Right cardiac atrium (tissue), 5 donors: ENCODE measurements at places on chromosomes 6 and 20. TPM values are rescaled to one million over a fixed set of nuclear protein-coding genes. Genes with fewer than 3 reads are reported as not detected.

GRCh38 chr6:32622545-32623401 lies 14.4 kb upstream of the HLA-DQA1 start:
- no peak for DNase-seq

GRCh38 chr20:60249436-60249835 lies 291.2 kb downstream of the CDH26 start:
- no peak for DNase-seq

- DNase-seq: peak; percentile 89
Observed at GRCh38 chr20:44733341-44734069, 12.2 kb upstream of the KCNK15 start.

- no peak for DNase-seq
Observed at GRCh38 chr6:47722194-47722593, 23.8 kb downstream of the ADGRF4 start.

DNA sequence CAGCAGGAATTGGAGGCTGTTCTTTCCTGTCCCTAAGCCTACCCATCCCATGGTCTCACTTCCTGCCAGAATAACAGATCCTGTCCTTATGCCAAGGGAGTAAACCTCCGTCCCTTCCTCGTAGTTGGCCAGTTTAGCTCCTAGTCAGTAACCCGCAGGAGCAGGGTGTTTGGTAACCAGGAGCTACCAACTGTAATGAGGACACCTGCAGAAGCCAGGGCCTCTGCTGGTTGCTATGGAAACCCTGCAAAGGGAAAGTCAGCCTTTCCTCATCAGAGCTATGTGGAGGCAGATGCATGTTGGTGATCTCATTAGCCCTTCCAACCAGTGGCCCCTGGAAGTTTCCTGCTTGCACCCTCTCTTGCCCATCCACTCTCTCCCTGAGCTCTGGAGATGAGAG lies 368.2 kb upstream of the SULF2 start:
- no peak for DNase-seq

GRCh38 chr20:57260934-57261333 lies 5.5 kb downstream of the BMP7 start:
- no peak for DNase-seq

GRCh38 chr20:10604865-10605440 lies 68.8 kb downstream of the JAG1 start:
- no peak for DNase-seq

DNA sequence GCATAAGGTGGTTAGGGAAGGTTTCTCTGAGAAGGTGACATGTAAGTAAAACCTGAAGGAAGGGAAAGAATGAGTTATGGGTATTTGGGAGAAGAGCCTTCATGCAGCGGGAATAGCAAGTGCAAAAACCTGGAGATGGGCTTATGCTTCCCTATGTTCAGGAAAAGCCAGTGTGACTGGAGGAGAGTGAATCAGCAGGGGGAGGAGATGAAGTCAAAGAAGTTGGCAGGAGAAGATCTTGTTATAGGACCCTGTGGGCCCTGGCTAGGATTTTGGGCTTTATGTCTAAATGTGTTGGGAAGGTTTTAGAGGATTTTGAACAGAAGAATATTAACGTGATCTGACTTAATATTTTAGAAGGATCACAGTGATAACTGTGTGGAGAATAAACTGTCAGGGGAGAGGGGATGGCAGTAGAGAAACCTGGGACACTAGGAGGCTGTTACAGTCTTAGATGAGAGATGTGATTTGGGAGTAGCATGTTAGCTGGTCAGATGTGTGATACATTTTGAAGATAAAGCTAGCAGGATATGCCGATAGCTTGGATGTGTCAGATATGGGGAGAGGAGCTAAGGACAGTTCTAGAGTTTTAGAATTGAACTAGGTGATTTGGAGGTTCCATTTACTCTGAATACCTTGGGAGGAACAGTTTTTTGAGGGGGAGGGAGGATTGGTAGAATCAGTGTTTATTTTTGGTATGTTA lies 41.0 kb downstream of the PHF3 start:
- DNase-seq: no peak

GRCh38 chr20:22394583-22394982 lies 189.8 kb downstream of the FOXA2 start:
- DNase-seq: no peak

Gene SLC17A3
- not detected for polyA plus RNA-seq

Gene ZSWIM1
- 5.5 TPM for polyA plus RNA-seq
